Stimulated activated CD8-positive, alpha-beta memory T cell treated with anti-CD3 and anti-CD28 coated beads, Interleukin-7, amount 100 ng/mL, for 48 hours (primary cell): ENCODE measurements at places on chromosomes 16 and 17.

DNA sequence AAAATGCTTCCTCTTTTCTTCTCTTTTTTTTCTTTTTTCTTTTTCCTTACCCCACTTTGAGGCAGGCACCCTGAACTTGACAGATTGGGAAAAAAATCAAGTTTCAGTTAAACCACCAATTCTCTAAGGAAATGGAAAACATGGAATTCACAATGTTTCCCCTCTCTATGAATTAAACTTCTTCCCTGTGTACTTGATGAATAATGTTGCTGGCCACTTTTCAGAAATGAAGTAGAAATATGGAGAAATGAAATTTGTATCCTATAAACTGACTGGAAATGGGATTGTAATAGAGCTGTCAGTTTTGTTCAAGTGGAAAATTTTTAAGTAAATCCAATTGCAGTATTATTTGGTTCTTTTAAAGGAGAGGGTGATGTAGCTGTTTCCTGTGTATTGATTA, 129.8 kb downstream of the CLEC16A start:
- no peak for DNase-seq

DNA sequence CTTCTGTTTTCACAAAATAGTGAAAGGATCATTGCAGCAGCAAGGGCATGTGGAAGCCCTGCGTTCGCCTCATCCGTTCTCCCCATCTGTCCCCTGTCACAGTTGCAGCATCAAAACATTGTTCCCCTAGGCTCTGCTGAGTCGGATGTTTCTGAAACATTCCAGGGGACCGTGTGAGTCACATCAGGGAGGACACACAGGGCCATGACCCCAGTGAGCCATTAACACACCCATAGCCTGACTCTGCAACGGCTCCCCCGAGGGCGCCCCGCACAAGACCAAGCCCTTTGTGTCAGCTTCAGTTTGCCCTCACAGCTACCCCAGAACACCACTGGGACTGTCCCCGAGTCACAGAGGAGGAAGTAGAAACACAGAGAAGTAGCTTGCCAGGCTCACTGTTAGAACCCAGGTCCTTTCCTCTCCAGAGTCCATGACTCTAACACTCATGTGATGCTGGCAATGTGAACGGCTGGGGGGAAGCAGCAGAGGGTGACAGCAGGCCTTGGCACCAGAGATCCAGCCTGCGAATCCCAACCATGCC, 63.3 kb upstream of the HSBP1 start:
- DNase-seq, result no peak

DNA sequence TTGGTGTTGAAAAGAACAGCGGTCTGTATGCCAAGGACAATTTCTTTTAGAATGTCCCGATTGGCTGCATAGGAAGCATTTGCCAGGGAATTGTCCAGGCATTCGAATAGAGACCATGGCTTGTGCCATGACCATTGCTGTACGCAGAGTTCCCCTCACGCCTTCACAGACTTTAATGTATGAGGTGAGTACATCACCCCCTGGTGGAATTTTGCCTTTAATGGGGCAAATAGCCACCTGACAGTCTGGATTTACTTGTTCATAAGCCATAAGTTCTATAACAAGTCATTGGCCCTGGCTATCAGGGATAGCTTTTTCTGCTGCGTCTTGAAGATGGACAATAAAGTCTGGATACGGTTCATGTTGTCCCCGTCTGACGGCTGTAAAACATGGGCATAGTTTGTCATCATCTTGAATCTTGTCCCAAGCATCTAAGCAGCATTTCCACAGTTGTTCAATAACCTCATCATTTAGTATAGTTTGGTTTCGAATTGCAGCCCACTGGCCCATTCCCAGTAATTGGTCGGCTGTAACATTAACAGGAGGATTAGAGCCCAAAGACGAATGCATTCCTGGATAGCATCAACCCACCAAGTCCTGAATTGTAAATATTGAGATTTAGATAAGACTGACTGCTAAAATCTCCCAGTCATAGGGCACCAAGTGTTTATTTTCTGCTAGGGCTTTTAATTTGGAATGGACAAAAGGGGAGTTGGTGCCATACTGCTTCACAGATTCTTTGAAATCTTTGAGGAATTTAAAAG, 67.7 kb upstream of the ARL4D start:
- DNase-seq, result no peak

DNA sequence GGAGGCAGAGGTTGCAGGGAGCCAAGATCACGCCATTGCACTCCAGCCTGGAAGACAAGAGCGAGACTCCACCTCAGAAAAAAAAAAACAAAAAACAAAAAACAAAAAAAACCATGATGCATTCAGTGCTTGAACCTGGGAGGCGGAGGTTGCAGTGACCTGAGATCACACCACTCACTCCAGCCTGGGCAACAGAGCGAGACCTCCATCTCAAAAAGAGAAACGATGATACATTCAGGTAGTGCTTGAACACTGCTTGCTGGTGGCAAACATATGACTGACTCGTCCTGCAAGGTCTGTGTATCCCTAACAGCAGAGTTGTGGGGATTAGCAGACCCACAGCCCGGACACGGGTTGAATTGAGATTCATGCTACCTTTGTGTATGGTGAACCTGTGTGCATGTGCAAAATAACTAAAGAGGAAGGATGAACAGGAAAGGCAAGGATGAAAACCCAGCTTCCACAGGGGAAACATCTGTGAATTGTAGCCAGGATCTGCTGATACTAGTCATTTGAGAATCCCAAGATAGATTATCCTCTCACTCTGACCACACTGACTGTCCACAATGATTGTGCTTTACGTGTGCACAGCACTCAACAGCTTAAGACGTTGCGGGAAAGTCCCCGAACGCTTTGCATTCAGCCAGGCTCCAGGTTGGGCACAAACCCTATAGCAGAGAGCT, 52.4 kb upstream of the MRPS23 start:
- DNase-seq, result no peak

DNA sequence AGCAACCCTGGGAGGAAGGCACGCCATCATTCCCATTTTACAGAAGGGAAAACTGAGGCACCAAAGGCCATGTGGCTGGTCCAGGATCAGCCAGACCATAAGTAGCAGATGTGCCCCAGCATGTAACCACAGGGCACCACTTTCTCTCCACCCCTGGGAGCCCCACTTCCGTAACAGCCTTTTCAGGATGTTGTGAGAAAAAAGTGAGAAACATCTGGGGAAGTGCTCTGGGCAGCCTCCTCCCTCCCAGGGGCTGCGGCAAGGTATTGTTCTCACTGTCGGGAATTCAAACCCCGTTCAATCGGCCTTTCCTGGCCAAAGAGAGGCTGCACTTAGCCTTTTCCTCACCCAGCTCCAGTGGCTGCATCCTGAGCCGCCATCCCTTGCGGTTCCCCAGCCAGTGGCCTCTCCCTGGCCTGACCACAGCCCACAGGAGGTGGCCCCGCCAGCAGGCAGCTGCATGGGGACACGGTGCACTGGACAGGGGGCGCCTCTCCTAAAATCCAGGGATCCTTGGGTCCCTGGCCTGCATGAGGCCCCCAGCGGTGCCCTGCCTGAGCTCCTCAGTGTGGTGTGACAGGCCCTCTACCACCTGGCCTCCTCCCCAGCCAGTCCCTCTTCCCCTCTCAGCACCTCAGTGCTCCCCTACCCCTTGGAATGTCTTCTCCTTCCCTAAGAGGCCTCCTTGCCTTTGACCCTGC, 5.7 kb upstream of the CDH5 start:
- DNase-seq, result no peak

DNA sequence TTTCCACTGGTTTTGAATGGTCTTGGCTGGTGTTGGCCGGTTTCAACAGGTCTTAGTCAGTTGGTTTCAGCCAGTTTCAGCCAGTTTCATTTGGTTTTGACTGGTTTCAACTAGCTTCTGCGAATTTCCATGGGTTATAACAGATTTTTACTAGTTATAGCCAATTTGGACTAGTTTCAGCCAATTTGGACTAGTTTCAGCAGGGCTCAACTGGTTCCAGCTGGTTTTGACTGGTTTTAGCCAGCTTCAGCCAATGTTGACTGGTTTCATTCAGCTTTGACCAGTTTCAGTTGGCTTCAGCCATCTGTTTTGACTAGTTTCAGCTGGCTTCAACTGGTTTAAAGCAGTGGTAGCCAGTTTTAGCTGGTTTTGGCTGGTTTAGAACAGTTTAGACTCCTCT, 432.6 kb downstream of the UTP18 start:
- no peak for DNase-seq

GRCh38 chr17:60422162-60422665, at the start of gene CHCT1:
TSS of gene CHCT1 (plus strand) at chr17:60422489. CDS start at chr17:60422593, 104 bp downstream.
- DNase-seq, result no peak

DNA sequence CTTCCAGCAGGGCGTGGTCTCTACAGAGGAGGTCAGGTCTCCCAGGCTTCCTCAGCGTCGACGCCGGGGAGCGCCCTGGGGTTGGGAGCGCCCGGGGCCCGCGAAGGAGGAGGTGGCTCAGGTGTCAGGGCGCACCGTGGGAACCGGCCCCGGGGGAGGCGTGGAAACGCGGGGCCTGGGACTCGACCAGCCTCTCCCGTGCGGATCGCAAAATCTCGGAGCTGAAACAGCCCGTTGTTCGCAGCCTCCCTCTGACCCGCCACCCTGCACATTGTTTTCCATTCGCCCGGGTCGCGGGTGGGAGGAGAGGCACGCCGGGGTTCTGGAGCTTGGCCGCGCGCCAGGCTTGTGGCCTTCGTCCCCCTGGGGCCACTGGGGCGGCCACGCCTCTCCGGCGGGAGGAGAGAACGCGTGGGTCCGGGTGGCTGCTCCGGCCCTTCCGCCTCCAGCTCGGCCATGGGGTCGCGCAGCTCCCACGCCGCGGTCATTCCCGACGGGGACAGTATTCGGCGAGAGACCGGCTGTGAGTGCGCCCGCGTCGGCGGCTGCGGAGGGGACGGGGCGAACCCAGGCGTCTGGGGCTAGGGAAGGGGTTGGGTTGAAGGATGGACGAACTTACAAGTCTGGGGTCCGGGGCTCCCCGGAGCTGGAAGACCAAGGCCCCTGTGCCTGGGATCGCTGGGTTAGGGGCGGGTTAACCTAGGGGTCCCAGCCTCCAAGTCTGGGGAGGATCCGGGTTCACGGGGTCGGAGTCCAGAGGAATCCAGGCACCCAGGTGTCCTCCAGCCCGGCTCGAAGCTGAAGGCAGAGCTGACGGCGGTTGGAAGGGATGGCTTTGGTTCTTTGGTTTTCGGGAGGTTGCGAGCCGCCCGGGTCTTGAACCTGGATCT, at the start of gene CHP2:
Gene CHP2 (plus strand): TSS at position 433 of the 890 bp plus-strand sequence. CDS start 24 bp downstream, at position 457.
- no peak for DNase-seq

DNA sequence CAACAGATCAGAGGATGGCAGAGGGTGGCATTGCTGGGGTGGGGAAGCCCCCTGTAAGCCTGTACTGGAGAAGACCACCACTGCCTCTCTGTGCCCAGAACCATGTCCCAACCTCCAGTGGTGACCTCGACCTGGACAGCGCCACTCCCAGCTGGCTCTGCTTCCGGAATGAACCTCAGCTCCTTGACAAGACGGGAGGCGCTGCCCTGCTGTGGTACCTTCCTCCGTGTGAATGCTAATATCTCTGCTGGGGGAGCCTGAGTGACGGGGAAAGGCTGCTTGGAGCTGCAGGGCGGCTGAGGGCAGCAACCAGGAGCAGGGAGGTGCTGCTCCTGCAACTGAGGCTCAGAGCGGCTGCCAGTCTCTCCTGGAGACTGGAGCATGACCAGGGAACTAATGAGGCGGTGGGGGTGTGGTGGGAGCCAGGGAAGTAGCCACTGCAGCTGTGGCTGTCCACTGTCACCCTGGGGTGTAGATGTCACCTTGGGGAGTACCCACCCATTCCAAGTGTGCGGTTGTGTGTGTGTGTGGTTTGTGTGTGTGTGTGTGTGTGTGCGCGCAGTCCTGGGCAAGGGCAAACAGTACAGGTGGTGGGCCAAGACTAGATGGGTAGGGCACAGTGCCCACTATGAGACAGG, 6.2 kb downstream of the PRCD start:
- no peak for DNase-seq

DNA sequence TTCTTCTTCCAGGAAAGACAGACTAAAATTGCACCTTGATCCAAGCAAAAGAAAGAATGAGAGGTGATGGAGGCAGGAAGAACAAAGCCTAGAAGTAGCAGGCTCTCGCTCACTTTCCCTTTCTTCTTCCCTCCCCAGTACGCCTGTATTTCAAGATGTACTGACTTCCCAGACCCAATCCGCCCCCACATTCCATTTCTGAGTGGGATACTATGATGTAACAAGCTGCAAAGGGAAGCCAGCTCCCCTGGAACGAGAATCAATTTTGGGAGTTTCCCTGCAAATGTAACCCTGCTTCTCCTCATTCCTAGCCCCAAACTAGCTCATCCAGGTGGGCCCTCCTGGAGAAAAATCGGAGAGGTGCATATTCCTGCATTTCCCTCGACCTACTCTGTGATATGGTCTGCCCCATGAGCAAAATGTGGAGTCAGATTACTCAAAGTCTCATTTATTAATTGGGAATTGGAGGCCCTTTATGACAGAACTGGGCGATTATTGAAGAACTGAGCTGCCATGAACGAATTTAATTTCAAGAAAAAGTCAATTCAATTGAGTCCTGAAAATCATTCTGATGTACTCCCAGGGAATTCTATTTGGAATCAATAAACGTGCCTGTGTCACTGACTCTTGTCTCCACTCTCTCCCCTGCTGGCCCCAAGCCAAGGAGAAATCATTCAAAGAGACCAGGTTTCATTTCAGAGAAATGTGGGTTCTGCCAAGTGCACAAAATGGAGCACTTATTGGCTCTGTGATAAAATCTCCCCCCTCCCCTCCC, 398.9 kb downstream of the SHISA9 start:
- no peak for DNase-seq

- DNase-seq, result no peak
Measured at GRCh38 chr16:82660075-82660645, 33.4 kb downstream of the CDH13 start.

- DNase-seq, result no peak
Measured at GRCh38 chr17:9240659-9241370, 219.5 kb downstream of the NTN1 start.

DNA sequence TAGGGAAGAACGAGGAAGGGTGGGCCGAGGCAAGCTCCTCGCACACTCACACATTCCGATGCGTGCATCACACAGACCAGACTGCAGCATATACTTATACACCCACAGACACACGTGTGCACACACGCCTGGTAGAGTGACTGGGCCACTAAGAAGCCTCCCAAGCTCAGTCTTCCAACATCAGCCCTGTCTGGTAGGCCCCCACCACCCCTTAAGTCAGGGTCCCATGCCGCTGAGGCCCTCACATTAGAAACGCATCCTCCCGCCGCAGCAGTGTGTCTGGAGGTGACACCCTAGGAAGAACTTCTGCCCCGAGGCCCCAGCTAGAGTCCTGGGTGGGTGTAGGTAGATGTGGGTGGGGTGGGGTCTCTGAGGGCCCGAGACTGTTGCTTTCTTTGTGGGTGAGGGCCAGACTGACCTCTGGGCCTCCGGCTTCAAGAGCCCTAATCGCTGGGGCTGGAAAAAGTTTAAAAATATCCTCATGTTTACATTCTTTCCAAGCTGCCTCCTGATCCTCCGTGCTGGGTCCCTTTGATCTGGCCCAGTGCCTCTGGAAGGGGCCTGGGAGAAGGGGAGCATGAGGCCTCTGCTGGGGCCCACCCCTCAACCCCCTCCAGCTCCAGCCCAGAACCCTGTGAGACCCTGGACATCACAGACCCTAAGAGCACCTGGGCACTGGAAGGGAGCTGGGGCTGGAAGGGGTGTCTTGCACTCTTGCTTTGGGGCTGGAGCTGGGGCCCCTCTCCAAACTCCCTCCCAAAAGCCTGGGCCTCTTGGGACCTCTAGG, 13.6 kb downstream of the CDH16 start:
- DNase-seq, result no peak
